ENCODE measurements at places on chromosomes 4 and X.

GRCh38 chr4:3244002-3244401, 5.0 kb upstream of the MSANTD1 start:
- DNase-seq, result no peak

DNA sequence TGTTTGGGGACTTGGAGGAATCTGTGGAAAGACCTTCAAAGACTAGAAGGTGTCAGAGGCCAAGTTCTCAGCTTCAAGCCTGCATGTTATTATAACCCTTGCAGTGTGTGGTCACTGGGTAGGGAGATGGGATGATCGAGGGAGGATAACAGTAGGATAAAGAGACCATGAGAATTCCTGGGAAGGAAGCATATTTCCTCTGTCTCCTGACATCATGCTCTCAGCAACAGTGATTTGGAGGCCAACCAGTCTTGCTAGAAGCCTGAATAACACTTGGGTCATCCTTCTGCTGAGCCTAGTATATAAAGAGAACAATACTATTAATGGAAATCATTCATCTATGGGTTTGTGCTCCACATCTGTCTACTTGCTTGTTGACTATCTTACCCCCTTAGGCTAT, 40.9 kb upstream of the ANXA3 start:
- DNase-seq, result no peak

DNA sequence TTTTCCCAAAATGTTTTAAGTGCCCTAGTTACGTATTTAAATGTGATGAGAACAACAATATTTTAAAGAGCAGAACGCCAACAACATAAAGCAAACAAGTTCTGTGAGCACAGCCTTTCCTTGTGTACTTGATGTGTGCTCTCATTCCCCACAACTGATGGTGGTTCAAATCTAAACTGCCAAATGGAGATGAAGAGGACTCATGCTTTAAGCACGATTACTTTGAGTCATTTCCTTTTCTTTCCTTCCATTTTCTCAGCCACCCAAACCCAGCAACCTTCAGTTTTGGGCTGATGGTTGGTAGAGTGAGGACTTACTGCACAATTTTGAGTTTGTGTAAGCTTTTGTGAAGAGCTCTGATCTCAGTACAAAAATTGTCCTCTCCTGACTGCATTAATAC, 1.7 kb downstream of the NSD2 start:
- DNase-seq, result peak; percentile 83

DNA sequence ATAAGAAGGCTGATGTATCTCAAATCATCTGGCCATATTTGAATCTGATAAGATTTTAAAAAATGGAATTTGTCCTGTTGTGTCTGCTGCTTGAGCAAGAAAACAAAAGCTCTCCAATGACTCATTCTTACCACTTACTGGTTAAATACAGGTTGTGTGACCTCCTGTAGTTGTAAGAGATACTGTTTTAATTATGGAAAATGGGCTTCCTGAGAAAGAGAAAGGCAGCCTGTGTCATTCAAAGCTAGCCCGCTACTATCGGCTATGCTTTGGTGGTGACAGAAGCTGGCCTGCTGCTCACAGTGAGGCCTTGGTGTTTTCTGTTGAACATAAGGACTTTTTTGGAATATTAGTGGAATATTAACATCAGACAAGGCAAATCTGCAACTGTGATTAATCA, 1722.1 kb upstream of the PCDH10 start:
- no peak for DNase-seq

GRCh38 chr4:3128976-3129375, 54.5 kb downstream of the HTT start:
- DNase-seq, result no peak

DNA sequence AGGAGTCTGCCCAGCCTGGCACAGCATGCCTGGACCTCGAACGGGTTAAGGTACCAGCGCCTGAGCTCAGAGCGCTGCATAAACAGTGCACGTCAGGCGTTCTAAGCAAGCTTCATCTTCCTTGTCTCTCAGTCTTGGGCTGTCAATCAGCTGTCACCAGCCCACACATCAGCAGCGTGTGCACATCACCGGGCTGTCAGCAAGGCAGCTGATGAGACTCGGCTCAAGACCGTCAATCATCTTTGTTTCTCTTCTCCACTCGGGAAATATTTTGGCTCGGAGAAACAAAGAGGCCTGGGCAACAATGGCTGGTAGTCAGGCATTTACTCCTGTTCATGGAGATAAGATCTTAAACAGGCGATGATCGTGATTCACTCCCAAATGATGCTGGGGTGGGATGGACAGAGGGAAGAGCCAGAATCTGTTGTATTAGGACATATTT, 141.3 kb downstream of the LDB2 start:
- DNase-seq, result no peak

DNA sequence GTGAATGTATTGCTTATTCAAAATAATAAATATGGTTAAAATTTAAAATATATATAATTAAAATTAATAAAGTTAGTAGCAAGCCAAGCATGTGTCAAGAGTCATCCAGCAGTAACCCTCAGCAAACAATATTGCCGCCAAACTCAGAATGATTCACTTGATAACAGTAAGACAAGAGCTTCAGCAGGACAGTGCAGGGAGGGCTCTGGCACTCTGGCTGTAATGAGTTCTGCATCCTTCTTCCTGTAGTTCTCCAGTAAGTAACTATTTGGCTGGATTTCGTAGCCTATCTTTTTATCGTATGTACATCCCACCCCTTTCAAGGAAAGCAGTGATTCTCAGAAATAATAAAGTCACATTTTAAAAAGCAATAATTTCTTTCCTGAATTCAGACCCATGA, 17.6 kb downstream of the OTUD6A start:
- DNase-seq, result no peak

GRCh38 chr4:15557786-15558550, 88.3 kb downstream of the CC2D2A start:
- no peak for DNase-seq
